Fibroblast of the conjunctiva (primary cell): ENCODE measurements at places on chromosomes 4 and X.

DNA sequence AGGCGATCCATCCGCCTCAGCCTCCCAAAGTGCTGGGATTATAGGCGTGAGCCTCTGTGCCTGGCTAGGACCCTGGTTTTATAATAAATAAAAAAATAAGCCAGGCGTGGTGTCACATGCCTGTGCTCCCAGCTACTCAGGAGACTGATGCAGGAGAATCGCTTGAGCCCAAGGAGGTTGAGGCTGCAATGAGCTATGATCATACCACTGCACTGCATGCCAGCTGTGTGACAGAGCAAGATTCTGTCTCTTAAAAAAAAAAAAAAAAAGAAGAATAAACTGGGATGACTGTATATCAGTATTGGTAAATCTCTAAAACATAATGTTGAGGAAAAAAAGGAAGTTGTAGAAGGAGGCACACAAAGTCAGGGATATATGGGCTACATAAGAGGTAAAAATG, 45.7 kb upstream of the SLC34A2 start:
- DNase-seq: no peak

DNA sequence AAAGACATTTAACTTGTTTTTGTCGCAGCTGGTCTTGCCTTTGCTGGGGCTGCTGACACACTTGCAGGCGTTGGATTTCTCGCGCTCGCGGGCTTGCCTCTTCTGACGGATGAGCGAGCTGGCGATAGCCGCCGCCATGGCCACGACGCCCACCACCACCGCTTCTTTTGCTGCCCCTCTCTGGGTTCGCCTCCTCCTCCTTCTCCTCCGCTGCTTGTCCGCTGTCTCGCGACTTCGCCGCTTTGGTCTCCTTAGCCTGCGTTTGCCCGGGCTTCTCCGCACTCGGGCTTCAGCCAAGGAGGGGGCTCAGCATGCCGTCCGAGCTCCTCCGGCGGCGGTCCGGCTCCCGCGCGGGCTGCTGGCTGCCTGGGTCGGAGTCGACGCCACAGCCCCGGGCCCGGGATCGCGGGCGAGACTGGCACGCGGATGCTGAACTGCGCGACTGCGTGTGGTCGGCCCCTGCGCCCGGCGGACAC, 613 bp downstream of the FGF13 start:
- no peak for DNase-seq

- no peak for DNase-seq
Observed at GRCh38 chrX:20421275-20421674, 154.6 kb upstream of the RPS6KA3 start.

- no peak for DNase-seq
Observed at GRCh38 chrX:135295238-135295943, 13.9 kb upstream of the ETDC start.

- DNase-seq: peak; percentile 36
Observed at GRCh38 chr4:139416073-139416673, 37.7 kb upstream of the RAB33B start.

DNA sequence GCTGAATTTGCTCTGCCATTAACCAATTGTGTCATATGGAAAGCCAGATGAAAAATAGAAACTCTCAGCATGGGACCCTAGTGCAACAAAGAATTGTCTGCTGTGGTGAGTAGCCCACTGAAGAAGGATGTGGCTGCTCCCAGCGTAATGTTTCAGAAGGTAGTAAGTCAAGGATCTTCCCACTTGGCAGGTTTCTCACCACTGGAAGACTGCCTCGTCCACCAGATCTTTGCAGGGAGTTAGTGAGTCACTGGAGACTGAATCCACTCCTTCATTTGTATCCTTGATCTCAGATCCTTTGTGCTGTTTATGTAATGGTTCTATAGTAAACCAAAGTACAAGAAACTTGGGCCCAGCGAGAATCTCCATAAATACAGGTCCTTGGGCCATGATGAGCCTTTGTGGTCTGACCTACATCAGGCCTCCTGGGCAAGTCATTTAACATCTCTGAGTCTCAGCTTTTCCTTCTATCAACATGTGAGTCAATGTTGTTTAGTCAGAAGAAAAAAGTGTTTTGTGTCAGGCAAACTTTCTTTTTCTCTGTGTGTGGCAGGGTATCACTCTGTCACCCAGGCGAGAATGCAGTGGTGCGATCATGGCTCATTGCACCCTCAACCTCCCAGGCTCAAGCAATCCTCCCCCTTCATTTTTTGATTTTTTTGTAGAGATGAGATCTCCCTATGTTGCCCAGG, 78.0 kb upstream of the CCDC160 start:
- no peak for DNase-seq

DNA sequence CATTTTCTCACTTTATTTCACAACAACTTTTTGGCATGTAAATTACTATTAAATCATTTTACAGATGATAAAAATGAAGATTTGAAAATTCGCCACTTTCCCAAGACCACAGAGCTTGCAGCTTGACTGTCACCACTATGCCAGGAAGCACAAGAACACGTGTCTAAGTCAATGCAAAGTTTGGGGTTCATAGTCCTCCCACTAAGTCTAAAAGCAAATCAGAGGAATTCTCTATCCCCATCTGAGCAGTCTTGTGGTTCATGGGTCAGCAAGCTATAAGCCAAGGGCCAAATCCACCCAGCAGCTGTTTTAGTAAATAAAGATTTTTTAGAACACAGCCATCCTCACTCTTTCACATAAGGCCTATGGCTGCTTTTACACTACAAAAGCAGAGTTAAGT, 833.3 kb upstream of the INTU start:
- DNase-seq: peak; percentile 43

DNA sequence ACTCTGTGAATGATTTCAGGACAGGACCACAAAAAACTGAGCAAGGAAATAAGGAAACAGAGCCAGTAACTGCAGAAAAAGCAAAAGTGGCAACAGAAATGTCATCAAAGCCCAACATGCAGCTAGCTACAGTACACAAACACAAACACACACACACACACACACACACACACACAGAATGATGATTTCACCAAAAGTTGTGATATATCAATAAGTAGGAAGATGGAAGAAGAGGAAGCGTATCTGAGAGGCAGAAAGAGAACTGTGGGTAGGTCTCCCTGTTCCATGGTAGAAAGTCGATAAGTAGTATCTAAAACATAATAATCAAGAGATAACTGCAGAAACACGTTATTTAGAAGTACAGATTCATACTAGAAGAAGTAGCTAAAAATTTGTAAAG, 148.3 kb downstream of the MGST2 start:
- no peak for DNase-seq

- DNase-seq: no peak
Observed at GRCh38 chrX:143500751-143501150, 16.5 kb downstream of the SPANXN3 start.

- DNase-seq: no peak
Observed at GRCh38 chr4:140095694-140096482, 58.1 kb downstream of the MAML3 start.

- DNase-seq: no peak
Observed at GRCh38 chr4:170386511-170386910, 296.8 kb upstream of the AADAT start.

GRCh38 chr4:165779950-165780670, 92.9 kb upstream of the TLL1 start:
- DNase-seq: no peak

DNA sequence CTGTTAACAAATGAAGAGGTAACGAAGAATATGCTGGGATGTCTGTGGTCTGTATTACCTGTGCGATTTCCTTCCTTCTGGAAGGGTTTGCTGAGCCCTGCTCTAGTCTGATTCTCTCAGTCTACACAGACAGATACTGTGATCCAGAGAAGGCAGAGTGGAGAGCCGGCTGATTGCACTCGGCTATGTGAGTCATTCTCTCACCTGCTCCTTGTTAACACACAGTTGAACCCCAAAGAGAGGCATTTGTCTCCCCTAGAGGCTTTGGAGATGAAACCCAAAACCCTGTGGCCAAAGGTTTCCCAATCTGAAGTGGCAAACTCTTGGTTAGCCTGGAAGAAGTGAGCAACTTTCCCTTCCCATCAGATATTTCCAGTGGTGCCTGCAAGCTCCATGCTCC, 78.1 kb upstream of the GPC4 start:
- DNase-seq: no peak

GRCh38 chr4:128572778-128573241, 236.7 kb upstream of the JADE1 start:
- no peak for DNase-seq

- no peak for DNase-seq
Observed at GRCh38 chr4:157226601-157227000, 6.1 kb downstream of the GRIA2 start.

- peak; percentile 93 for DNase-seq
Observed at GRCh38 chr4:15893962-15894361, 44.6 kb downstream of the FGFBP1 start.

- DNase-seq: no peak
Observed at GRCh38 chr4:20421603-20421985, 169.9 kb downstream of the SLIT2 start.

- DNase-seq: no peak
Observed at GRCh38 chr4:84574069-84574720, 8.7 kb upstream of the CDS1 start.

- DNase-seq: no peak
Observed at GRCh38 chrX:24498181-24498580, 33.1 kb downstream of the PDK3 start.

GRCh38 chrX:130080791-130081367, 29.4 kb downstream of the ELF4 start:
- no peak for DNase-seq

- peak; percentile 1 for DNase-seq
Observed at GRCh38 chrX:134144231-134144630, 92.8 kb upstream of the CCDC160 start.

GRCh38 chr4:77344784-77345183, 187.8 kb downstream of the CCNG2 start:
- no peak for DNase-seq

GRCh38 chr4:88257726-88258125, 26.6 kb downstream of the PPM1K start:
- no peak for DNase-seq

- DNase-seq: no peak
Observed at GRCh38 chr4:98181809-98182208, 38.5 kb upstream of the STPG2 start.

DNA sequence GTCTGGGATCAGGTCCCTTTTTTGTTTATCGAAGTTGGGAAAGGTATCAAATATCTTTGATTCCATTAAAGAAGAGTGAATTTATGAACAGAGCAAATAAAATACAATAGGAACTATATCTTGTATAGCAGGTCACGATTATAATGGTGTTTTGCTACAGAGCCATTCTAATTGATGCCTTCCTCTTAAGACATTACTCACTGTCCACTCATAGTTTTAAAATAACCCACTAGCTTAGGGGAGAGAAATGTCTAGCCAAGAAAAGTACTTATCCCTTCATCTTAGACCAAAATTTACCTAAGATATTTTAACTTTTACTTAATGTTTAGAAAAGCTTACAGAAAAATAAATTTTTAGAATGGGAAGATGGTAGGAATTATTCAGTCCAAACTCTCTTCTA, 112.0 kb upstream of the PABPC4L start:
- DNase-seq: no peak

- no peak for DNase-seq
Observed at GRCh38 chrX:109742722-109743121, 9.7 kb upstream of the ACSL4 start.

DNA sequence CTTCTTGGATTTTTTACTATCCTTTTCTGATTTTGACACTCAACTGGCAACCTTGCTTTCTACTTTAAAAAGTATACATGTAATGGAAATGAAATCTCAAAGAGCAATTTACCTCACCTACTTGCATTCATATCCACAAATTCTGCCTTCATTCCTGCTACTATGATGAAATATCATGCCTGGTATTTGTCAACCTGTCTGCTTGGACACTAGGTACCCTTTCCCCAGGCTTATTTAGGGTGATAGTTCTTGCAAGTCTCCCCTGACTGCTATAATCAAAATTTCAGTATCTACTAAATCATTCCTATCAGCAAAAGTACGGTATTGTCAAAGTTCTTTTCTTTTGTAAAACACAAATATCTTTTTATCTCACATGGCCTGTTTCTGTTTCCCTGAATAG, 503.0 kb downstream of the GABRG1 start:
- no peak for DNase-seq

- DNase-seq: no peak
Observed at GRCh38 chr4:27843776-27844175, 983.1 kb downstream of the STIM2 start.

GRCh38 chrX:73647212-73647611, 84.2 kb downstream of the CHIC1 start:
- no peak for DNase-seq

- no peak for DNase-seq
Observed at GRCh38 chrX:153726286-153727122, 1.8 kb downstream of the ABCD1 start.

DNA sequence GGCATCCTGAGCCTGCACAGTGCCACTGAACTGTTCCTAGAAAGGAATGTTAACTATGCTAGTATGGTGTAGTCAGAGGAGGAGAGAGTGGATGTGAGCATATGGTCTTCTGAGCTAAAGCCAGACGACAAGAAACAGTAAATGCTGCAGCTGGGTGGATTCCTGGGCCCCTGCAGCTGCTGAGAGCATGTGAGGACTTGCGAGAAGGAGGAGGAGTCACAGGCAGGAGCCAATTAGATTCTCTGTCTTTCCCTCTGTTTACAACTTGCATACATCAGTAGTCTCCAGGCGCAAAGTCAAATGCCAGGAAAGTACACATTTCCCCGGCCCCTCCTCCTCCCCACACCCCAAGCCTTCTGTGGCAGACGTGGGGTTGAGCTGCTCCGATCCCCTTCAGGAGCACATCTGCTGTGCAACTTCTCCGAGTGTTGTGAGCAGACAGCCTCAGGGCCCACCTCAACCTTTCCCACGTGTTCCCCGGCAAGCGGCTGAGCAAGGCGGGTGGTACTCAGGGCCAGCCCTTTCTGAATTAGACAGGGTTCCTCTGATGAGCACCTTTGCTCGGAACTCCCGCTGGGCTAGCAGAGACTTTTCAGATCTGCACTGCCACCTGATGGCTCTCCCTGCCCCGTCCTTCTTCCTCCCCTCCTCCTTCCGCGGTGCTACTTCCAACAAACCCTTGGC, 108.7 kb upstream of the ATP6AP2 start:
- DNase-seq: peak; percentile 42

GRCh38 chrX:67536564-67536963, 7.3 kb upstream of the AR start:
- no peak for DNase-seq

GRCh38 chrX:1596676-1597344, 5.4 kb downstream of the AKAP17A start:
- DNase-seq: no peak

DNA sequence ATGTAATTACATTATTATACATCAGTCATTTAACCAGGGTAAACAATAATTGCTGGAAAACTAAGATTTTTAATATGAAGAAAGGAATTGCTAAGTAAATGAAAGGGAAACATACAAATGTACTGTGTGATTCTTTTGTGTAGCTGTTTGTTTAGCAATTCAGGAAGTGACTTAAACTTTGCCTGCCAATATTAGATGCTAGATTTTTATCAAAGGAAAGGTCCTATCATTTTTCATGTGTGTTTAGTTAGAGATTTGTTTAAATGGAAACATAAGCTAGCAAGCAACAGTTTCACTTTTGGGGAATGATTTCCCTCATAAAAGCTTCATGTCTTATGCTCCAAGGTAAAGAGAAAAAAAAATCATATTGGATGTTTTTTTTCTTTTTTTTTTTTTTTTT, 95.1 kb upstream of the LIMCH1 start:
- no peak for DNase-seq
